Lung microvascular endothelial cell (primary cell): ENCODE measurements at places on chromosomes 3 and 15. TPM values are rescaled to one million over a fixed set of nuclear protein-coding genes. Genes with fewer than 3 reads are reported as not detected.

- DNase-seq: no peak
Observed at GRCh38 chr3:107077391-107077790, 299.8 kb upstream of the CCDC54 start.

- DNase-seq: no peak
Observed at GRCh38 chr3:96970211-96970610, 155.8 kb downstream of the EPHA6 start.

DNA sequence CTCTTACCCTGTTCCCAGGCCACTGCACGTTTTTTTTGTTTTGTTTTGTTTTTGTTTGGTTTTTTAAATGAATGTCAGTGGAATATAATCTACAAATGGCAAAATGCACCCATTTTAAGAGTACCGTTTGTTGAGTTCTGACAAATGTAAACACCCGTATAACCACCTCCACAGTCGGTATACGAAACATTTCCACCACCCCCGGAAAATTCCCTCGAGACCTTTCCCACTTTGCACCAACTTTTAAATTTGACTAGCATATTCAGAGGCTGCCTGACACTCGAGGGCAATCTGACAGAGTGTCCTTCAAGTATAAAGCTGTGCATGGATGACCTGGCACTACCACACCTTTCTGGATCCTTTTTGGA, 613 bp upstream of the ARHGEF3 start:
- no peak for DNase-seq

- DNase-seq: peak; percentile 84
Observed at GRCh38 chr3:129626744-129627349, 20.4 kb upstream of the PLXND1 start.

Gene TRA2B
- total RNA-seq: 121 and 137 TPM in 2 replicates

GRCh38 chr3:125257536-125257935, 45.0 kb upstream of the SLC12A8 start:
- DNase-seq: peak; percentile 64

DNA sequence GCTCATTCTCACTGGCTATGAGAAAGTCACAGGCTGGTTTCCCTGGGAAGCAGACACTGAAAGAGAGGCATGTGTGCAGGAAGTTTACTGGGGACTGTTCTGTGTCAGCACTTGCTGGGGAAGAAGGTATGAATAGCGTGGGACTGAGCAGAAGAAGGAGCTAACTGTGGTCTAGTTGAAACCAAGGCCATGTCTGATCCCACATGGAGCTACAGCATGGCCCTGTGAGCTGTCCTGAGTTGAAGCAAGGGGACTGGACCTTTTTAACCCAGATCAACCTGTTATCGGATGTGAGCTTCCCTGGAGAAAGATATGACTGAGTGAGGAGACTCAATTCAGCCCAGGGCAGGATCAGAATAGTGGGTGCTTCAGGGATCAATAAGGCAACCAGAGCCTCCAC, 53.7 kb downstream of the DCLK3 start:
- DNase-seq: no peak

Gene A4GNT
- not detected in 2 replicates for total RNA-seq

Gene FAM174B
- 57.3 and 92.3 TPM in 2 replicates for total RNA-seq

Gene CAMP
- total RNA-seq: not detected in 2 replicates

Gene ITPR1
- total RNA-seq: 13.9 and 22.6 TPM in 2 replicates

DNA sequence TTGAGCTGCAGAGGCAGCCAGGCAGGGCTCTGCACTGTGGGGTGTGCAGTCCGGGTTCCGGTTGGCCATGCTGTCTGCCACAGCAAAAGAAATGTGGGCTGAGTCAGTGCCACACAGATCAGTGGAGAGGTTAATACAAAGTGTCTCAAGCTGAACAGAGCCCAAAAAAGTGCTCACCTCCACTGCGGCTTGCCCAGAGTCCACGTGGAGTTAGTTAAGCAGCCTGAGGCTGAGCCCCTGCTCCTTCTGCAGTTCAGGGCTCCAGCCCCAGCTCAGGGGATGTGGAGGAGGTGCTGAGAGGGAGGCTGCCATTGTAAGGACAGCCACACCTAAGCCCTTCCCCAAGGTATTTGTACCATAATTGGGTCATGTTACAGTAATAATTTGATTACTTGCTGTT, 85.3 kb downstream of the LRRK1 start:
- DNase-seq: no peak

DNA sequence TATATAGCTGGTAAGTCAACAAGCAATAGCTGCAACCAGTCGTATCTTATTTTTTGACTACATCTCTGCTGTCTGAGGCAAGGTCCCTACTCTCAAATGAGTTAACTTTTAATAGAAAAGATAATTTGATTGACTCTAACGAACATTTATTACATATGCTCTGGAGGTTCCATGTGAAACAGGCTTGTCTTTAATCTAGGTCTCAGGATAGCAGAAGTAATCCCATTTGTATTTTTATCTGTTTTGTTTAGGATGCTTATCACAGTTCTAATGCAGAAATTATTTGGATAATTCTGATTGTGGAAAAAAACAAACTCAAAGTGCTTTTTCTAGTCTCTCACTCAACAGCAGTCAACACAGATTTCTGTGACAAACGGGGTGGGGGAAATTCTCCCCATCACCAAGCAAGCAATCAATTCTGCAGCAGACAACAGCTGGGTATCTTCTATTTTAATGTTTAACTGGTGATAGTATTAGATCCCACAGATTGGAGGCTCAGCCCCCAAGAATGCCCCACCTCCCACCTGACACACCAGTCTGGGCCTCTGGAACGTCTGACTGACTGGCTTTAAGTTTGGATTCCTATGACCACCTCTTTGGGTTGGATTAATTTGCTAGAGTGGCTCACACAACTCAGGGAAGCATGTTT, 58.8 kb downstream of the ITPR1 start:
- DNase-seq: no peak

DNA sequence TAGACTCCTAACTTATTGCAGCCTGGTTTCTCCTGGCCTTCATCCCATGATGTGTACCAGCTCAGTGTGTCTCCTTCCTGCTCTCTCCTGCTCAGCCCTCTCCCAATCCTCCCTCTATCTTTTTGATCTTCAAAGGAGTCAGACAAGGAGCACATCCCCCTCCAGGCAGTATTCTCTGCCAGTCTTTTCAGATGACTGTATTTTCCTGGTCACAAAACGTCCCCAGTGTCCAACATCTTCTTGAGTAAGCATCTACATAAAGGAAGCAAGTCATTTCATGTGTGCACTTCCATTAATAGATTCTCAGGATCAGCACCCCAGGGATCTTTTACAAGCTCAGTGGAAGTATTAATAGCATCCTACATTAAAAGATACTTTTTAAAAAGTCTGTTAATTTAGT, 148.9 kb upstream of the THBS1 start:
- no peak for DNase-seq

GRCh38 chr3:64961301-64961700, 273.5 kb upstream of the ADAMTS9 start:
- no peak for DNase-seq

- DNase-seq: no peak
Observed at GRCh38 chr15:52281085-52282035, 14.2 kb downstream of the MYO5C start.

Gene ADCY5
- under 0.01 and 1.4 TPM in 2 replicates for total RNA-seq

- no peak for DNase-seq
Observed at GRCh38 chr3:192246847-192247559, 480.3 kb downstream of the FGF12 start.

- no peak for DNase-seq
Observed at GRCh38 chr3:101842245-101842934, 6.9 kb upstream of the NFKBIZ start.

Gene P3H2
- 3.2 and 9.6 TPM in 2 replicates for total RNA-seq

DNA sequence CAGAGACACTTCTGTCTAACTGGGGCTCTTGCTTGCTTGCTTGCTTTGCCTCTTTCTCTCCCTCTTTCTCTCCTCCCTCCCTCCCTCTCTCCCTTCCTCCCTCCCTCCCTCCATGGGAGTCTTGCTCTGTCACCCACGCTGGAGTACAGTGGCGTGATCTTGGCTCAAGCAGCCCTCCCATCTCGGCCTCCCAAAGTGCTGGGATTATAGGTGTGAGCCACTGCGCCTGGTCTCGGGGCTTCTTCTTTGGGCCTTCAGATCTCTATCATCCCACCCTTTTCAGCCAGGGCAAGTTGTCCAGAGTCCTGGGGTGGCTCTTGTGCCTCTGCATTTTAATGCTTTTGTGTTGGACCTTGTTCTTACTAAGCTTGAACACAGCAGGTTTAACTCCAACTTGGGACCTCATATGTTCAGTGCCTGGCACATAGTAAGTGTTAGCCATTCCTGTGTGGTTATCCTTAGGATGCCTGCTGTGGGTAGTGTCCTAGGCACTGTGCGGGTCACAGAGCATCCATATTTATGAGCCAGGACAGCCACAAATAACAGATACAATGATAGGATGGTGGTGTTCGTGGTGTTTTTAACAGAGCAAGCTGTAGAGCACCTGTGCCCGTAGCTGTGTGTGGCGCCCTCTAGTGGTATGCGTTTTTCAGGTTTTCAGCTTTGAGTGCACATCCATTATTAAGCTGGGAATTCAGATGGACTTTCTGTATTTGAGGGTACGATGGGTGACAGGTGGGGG, 75.1 kb downstream of the CCK start:
- DNase-seq: peak; percentile 88

DNA sequence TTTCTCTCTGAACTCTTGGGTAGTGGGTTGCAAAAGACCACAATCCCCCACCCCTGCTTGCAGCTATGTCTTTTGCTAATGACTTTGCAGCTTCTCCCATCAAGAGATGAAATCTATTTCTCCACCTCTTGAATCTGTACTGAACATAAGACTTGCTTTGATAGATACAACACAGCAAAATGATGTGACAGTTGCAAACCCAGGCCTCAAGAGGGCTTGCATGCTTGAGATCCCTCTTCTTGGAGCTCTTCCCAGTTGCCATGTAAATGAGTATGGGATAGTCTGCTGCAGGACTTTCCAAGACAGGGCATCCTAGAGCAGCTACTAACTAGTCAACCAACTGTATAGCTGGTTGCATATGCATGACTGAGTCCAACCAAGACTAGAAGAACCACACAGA, 783.6 kb downstream of the PDCD6IP start:
- DNase-seq: no peak

Gene MESP2
- not detected in 2 replicates for total RNA-seq

DNA sequence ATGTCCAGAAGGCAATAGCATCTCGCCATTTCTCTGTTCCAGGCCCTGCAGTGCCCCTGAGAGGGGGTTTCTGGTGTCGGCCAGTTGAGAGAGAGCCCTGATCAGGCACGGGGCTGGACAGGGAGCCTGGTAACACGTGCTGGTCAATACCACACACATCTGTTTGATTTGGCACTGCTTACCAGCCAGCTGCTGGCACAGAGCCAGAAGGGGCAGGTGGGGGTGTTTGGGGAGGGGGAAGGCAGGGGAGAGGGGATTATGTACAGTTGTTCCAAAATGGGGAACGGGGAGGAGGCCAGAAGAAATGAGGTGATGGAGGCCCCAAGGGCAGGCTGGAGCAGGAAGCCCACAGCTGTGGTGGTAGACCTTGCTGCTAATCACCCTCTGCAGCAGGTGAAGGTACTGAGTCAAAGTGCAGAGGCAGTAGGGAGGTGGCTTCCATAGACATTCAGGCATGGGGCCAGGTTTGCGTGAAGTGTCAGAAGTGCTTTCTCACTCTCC, 153.5 kb upstream of the LPP start:
- peak; percentile 12 for DNase-seq

DNA sequence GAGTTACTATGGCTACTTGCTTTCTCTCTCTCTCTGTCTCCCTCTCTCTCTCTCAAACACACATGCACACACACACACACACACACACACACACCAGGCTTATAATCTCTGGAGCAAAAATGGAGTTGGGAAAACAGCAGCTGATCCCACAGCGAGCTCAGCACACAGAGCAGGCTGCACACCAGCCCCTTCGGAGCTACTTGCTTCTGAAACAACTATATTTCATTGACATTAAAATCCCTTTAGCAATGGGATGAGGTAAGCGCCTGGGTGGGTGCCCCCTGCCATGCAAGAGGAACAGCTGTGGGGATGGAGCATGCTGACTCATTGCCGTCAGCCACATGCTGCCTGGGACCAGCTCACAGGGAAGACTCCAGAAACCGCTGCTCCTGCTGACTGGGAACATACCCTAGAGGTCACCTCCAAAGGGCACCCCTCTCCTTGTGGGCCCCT, 45.7 kb downstream of the B3GNT5 start:
- peak; percentile 85 for DNase-seq

Gene TRH
- total RNA-seq: not detected in 2 replicates

DNA sequence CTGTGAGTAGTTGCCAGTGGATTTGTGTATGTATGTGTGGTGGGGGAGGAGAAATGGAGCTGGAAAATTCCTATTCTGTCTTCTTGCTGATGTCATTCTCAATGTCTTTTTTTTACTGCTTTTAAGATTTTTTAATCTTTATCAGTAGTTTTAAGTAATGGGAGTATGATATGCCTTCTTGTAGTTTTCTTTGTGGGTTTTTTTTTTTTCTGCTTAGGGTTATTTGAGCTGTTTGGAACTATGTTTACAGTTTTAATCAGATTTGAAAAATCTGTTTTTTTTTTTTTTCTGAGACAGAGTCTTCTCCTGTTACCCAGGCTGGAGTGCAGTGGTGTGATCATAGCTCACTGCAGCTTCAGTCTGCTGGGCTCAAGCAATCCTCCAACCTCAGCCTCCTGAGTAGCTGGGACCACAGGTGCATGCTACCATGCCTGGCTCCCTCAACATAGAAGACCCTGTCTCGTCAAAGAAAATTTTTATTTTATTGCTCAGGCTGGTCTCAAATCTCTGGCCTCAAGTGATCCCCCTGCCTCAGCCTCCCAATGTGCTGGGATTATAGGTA, 37.1 kb downstream of the RPL39L start:
- no peak for DNase-seq

DNA sequence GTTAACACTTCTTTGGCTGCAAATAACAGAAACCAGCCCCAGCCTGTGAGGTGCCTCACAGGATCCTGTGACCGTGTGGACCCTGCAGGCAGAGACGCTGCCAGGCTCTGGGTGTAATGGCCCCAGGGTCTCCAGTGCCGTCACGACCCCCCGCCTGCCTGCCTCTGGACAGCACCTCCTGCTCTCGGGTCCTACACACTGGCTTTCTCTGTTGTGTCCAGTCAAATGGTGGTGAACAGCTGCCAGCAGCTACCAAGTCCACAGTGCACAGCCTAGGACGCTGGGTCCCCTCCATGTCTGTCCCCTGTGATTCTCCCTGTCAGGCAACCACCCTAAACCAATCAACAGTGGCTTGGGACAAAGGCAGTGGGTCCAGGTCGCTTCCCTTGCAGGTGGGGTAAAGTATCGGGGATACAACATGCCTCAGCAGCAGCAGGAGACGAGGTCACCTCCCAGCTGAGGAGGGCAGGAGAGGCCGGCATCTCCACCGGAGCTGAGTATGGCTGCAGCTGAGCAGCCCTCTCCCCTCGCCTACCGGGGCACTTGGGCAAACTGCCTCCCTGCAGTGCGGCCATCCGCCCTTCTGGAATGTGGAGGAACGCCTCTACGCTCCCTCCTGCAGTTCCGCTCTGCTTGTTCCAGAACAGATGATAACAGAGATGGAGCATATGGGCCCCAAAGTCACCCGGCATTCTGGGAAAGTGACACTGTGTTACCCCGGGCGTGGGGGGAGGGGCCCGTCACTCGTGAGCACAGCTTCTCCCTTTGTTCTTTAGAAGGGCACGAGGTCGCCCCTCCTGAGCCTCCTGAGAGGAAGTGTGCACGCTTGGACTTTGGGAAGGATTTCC, 21.1 kb upstream of the SKOR1 start:
- no peak for DNase-seq
